ENCODE measurements at places on chromosomes 6 and 20.

GRCh38 chr6:158211273-158212055, 43.3 kb downstream of the GTF2H5 start:
- no peak for DNase-seq

DNA sequence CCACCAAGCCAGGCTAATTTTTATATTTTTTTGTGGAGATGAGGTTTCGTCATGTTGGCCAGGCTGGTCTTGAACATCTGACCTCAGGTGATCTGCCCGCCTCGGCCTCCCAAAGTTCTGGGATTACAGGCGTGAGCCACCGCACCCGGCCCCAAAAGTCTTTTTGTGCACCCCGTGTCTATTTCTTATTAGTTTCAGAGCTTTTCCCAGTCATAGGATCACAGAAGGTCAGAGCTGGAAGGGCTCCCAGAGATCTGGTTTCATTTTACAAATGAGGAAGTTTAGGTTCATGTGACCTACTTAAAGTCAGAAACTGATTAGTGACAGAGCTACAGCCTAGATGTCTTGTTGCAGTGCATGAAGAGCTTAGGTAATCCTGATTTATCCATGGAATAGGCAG, 1.6 kb upstream of the OGFRL1 start:
- DNase-seq: no peak

GRCh38 chr6:98024359-98024758, 741.3 kb upstream of the MMS22L start:
- DNase-seq: no peak

GRCh38 chr6:90121982-90122381, 174.7 kb downstream of the BACH2 start:
- no peak for DNase-seq

DNA sequence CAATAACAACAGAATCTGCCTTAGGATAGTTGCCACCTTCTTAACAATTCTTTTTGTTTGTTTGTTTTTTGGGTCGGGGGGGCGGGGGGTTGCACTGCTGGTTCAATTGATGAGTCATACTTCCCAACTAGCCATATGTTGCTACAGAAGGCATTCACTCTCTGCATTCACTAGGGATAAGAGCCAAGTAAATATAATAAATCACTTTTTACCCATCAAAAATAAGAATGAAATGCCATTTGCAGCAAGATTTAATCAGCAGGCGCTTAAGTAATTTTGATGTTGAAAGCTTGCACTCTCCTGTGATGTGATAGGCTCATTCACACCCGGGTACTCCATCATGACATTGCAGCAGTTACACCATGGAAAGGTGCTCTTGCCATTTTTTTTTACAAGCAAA, 209.8 kb downstream of the HIVEP2 start:
- DNase-seq: no peak

GRCh38 chr6:155406801-155407200, 48.8 kb downstream of the NOX3 start:
- no peak for DNase-seq

Data from GM12891 (cell line).